Placental pericyte (primary cell): ENCODE measurements at places on chromosomes 6 and 20. TPM values are rescaled to one million over a fixed set of nuclear protein-coding genes. Genes with fewer than 3 reads are reported as not detected.

Gene KIAA0408
- 0.22 and 1.1 TPM in 2 replicates for total RNA-seq

Gene CDC40
- total RNA-seq, result 18.2 and 23.2 TPM in 2 replicates

Gene CD83
- 0.22 and 0.43 TPM in 2 replicates for total RNA-seq

Gene SLC17A1
- not detected in 2 replicates for total RNA-seq

Gene TAAR1
- total RNA-seq, result not detected in 2 replicates

Gene PSMB1
- total RNA-seq, result 265 and 297 TPM in 2 replicates

Gene SLC17A2
- not detected in 2 replicates for total RNA-seq

Gene MOXD1
- total RNA-seq, result 9.9 and 25.2 TPM in 2 replicates

Gene CNR1
- under 0.01 TPM in 1 of 2 replicates, not detected in the other for total RNA-seq

Gene GABRR2
- total RNA-seq, result 0.14 TPM in 1 of 2 replicates, not detected in the other

Gene GHRH
- total RNA-seq, result not detected in 2 replicates

Gene SLC16A10
- 0.22 and 0.43 TPM in 2 replicates for total RNA-seq

Gene ZSCAN23
- total RNA-seq, result 0.57 and 0.88 TPM in 2 replicates

Gene PRSS16
- not detected in 2 replicates for total RNA-seq

Gene TRIM10
- not detected in 2 replicates for total RNA-seq

Gene SPEF1
- total RNA-seq, result 0.14 and 0.22 TPM in 2 replicates

Gene MCHR2
- not detected in 2 replicates for total RNA-seq

Gene CLDN20
- total RNA-seq, result not detected in 2 replicates

Gene OPRL1
- total RNA-seq, result 0.86 and 0.88 TPM in 2 replicates

Gene FAM209B
- total RNA-seq, result not detected in 2 replicates

Gene SFTA2
- not detected in 2 replicates for total RNA-seq

Gene BHLHE23
- total RNA-seq, result not detected in 2 replicates

Gene MATN4
- 0.22 TPM in 1 of 2 replicates, not detected in the other for total RNA-seq

Gene PRND
- not detected in 2 replicates for total RNA-seq
